Stimulated activated CD4-positive, alpha-beta T cell treated with anti-CD3 and anti-CD28 coated beads, Interleukin-2, amount 100 ng/mL, for 4 hours (primary cell): ENCODE measurements at places on chromosomes 7 and 10.

- DNase-seq: no peak
Measured at GRCh38 chr7:16734148-16734726, 19.3 kb upstream of the TSPAN13 start.

- DNase-seq: no peak
Measured at GRCh38 chr10:88292185-88292514, 291.0 kb downstream of the RNLS start.

DNA sequence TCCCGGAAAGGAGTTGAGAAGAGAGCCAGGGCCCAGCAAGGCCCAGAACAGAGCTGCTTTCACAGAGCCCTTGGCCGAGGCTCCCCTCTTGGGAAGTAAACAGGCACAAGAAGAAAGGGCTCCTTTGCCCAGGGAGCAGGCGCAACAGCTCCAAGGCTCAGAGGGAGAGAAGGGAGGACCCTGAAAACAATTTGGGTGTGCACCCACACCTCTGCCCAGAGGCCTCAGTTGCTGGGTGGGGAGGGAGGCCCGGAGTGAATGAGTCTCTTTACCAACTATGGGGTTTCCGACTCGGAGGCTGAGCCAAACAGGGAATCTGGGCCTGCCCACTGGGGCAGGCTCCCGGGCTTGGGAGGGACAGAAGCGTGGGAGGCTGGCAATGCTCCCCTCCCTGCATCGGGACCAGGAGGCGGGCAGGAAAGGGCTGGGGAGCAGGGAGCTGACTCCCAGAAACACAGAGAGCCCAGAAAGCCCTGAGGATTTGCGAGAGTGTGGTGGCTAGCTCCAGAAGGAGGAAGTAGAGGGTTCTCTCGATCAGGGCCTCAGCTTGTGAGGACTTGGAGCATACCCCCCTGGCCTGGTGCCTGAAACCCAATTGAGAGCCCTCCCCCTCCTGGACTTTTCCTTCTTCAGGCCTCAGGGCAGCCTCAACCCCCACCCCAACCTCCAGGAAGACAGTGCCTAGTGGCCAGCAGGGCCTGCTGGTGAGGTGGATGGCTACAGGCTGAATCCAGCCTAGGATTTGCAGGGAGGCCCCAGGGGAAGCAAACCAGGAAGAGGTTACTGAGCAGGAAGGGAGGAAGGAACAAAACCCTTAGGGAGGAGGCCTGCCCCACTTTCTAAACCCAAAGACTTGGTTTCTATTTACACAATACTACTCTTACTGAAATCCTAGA lies 6.2 kb downstream of the C10orf105 start:
- no peak for DNase-seq

- DNase-seq: peak; percentile 13
Measured at GRCh38 chr7:27095050-27095896, 527 bp downstream of the HOXA1 start.

DNA sequence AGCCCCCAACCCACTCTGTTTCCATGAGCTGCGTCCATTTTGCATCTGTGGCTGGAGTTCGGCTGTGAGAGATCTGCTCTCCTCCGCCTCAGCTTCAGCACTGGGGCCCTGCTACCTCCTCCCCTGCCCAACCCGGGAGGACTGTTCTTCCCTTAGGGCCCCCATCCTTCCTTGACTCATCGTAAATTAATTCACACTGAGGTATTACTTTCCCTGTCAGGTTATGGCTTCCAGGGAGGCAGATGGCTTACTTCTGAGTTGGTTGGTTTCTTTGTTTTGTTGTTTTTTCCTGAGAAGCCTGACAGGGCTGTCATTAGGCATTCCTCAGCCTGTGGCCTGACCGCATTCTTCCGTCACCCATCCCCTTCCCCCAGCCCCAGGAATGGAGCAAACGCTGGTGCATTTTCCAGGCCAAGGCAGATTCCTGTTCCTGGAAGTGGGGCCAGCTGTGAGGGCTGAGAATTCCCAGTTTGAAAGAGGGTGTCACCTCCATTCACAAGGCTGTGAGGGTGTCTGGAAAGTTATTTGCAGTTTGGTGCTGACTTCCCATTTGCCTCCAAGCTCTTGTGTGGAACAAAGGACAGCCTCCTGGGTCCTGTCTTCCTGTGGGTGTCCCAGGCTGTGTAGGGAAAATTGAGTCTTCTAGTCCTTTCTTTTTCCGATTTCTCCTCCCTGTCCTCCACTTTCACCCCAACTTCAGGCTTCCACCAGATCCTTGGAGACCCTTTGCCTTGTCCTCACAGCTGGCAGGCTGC lies 11.7 kb downstream of the CPA5 start:
- DNase-seq: no peak

DNA sequence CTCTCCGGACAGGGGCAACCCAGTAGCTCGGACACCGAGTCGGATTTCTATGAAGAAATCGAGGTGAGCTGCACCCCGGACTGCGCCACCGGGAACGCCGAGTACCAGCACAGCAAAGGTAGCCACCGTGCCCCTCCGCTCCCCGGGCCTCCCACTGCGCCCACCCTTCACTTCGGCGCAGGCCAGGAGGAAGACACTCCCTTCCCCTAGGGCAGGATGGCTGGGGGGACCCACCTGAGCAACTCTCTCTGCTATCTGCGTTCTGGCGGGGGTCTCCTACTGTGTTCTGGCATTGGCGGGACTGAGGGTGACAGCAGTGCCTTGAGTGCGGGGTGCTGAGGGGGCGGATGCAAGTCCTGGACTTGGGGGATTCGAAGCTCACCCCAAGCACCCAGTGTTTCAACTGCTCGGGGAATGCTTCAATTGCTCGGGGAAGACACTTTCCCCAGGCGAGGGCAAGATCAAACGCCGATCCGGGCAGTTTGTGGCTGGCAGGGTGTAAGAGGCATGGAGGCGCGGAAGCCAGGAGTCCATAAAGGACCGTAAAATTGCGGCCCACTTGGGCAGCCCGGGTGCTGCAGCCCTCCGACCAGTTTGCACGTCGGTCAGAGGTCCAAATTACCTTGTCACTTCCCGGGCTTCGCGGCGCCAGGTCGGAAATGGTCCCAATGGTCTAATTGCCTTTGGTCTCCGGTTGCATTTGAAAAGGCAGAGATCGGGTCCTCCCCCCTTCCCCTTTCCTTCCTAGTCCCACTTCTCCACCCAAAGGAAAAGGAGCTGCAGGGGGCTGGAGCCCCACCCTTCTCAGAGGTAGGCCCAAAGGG lies 950 bp downstream of the EVX1 start:
- no peak for DNase-seq

- no peak for DNase-seq
Measured at GRCh38 chr7:2084781-2085505, 147.8 kb downstream of the MAD1L1 start.

GRCh38 chr10:117071286-117072050 lies 66.5 kb upstream of the SHTN1 start:
- DNase-seq: no peak

GRCh38 chr10:70843776-70844489 lies 28.2 kb downstream of the SGPL1 start:
- no peak for DNase-seq

DNA sequence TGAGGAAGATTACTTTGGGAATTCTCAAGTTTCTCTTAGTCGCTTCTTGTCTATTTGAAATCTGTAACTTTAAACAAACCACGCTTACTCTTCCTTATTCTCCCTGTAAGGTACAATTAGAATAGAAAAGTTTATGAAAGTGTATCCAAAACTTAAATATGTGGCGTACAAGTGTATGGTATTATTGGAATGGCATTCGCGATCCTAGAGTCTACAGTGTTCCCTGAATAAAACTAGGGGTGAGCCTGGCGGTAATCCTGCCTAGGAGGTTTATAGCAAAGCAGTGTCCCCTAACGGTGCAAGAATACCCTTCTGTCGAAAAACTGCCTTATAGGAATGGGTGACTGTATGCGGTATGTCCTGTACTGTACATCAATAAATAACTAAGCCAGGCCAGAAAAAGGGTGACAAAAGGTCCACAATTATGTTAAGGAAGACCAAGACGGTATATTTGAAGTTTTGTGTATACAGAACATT lies 1.2 kb downstream of the TASOR2 start:
- DNase-seq: no peak
